ENCODE measurements at places on chromosomes 4 and X. TPM values are rescaled to one million over a fixed set of nuclear protein-coding genes. Genes with fewer than 3 reads are reported as not detected.
A peak's percentile ranks its signal among the peaks of the same experiment; 100 is the strongest.

- H3K36me3 ChIP-seq: peaks cover 17% of the 10 kb centered on the region
- H3K4me1 ChIP-seq: peaks cover 31% of the 10 kb centered on the region
- H3K27ac ChIP-seq: peak overlapping the region; percentile 94
- peak; percentile 73 for DNase-seq
- no peaks in the 10 kb centered on the region for H3K27me3 ChIP-seq
- peak overlapping the region; percentile 80 for H3K4me3 ChIP-seq
Measured at GRCh38 chrX:150363561-150364346, 637 bp downstream of the MAMLD1 start.

DNA sequence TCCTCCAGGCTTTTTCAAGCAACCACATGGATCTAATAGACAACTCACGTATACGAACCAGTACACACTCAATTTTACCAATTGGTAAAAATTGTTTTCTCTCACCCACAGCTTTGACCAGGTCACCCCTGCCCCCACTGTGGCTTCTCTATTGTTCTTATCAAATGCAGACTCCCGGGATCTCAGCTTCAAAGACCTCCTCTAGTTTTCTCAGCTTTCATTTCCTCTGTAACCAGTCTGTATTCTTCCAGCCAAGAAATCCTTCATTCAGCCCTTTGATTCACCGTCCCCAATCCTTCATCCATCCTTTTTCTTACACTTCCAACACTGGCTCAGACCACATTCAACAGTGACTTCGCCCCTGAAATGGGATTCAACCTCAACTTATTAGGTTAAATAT, 120.7 kb downstream of the CORIN start:
- H3K27me3 ChIP-seq: no peaks in the 10 kb centered on the region
- no peaks in the 10 kb centered on the region for H3K36me3 ChIP-seq
- H3K4me3 ChIP-seq: no peak overlapping the region
- DNase-seq: no peak
- peaks cover 14% of the 10 kb centered on the region for H3K4me1 ChIP-seq
- H3K27ac ChIP-seq: no peak overlapping the region

GRCh38 chr4:124866301-124866700, 153.8 kb upstream of the ANKRD50 start:
- H3K4me1 ChIP-seq: no peaks in the 10 kb centered on the region
- DNase-seq: no peak
- H3K27ac ChIP-seq: no peak overlapping the region
- H3K36me3 ChIP-seq: no peaks in the 10 kb centered on the region
- no peak overlapping the region for H3K4me3 ChIP-seq

Gene HTR2C
- not detected for total RNA-seq

Gene ATP1B4
- total RNA-seq: not detected

DNA sequence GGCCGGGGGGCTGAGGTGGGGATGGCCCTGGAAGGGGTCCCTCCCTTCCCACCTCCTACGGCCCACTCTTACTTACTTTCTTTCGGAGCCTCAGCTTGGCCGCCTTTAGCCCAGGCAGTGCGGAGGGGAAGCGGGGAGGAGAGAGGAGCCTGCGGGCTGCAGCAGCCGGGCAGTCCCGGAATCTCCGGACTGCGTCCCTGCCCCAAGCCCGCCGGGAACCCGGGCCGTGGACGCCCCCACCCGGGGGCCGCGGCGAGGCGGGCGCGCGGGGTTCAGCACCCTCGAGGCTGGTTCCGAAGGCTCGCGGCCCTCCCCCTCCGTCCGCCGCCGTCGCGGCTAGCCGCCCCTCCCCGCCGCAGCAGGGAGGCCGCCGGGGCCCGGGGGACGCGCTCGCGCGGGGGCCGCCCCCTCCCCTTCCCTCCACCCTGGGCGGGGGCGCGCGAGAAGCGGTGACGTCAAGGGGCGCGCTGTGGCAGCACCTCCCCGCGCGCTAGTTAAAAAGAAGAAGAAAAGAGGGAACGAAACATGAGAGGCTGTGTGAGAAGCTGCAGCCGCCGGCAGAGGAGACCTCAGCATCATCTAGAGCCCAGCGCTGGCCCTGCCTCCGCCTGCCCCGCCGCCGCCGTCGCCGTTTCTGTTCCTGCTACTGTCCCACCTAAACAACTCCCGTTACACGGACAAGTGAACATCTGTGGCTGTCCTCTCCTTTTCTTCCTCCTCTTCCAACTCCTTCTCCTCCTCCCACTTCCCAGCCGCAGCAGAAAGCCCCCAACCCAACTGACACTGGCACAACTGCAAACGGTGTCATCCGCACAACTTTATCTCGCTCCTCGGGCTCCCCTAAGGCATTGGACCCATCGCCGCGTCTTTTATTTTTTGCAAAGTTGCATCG, at the start of gene HHIP:
HHIP (plus strand) TSS at position 526 of the 892 bp plus-strand sequence. CDS start 520 bp downstream, outside the sequence.
- H3K4me1 ChIP-seq: no peaks in the 10 kb centered on the region
- H3K36me3 ChIP-seq: no peaks in the 10 kb centered on the region
- no peak within 1 kb of the TSS for H3K27ac ChIP-seq
- DNase-seq: no peak
- no peaks in the 10 kb centered on the region for H3K27me3 ChIP-seq

DNA sequence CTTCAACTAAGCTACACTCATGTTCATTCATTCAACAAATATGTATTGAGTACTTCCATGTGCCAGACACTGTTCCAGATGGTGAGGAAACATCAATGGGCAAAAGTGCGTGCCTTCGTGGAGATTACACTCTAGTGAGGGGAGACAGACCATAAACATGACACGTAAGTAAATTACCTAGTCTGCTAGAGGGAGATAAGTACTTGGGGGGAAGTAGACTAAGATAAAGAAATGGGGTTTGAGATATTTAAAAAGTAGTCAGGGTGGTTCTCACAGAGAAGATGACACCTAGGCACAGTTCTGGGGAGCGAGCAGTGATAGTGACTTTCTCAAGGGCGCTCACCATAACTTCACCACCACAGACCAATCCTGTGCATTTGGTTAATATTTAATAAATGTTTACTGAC, 11.7 kb downstream of the JCHAIN start:
- H3K36me3 ChIP-seq: no peaks in the 10 kb centered on the region
- no peak overlapping the region for H3K27ac ChIP-seq

DNA sequence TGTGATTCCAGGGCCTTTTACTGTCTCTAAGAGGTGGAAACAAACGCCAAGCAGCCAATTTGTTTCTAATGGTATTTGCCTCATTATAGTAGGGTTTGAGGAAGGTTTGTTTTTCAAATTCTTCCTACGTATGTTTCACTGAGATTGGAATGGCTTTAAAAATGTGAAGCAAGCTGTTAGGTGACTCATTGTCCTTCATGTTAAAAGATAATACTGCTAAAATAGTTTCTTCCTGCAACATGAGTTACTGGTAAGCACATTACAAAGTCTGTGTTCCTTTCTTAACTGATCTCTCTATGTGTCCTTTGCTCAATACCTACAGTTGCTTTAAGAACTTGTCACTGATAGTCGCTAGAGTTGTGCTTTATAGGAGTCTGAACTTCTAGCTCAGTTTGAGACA, 1183.9 kb downstream of the RPA4 start:
- no peak for DNase-seq
- no peak overlapping the region for H3K4me3 ChIP-seq
- H3K4me1 ChIP-seq: 0 out of 2 replicates have a peak, but pooled peaks cover 3% of the 10 kb centered on the region
- H3K27me3 ChIP-seq: no peaks in the 10 kb centered on the region

GRCh38 chr4:95371476-95372224, 177.1 kb downstream of the UNC5C start:
- H3K27ac ChIP-seq: no peak overlapping the region
- no peaks in the 10 kb centered on the region for H3K4me1 ChIP-seq
- H3K36me3 ChIP-seq: no peaks in the 10 kb centered on the region
- H3K4me3 ChIP-seq: no peak overlapping the region
- no peak for DNase-seq

DNA sequence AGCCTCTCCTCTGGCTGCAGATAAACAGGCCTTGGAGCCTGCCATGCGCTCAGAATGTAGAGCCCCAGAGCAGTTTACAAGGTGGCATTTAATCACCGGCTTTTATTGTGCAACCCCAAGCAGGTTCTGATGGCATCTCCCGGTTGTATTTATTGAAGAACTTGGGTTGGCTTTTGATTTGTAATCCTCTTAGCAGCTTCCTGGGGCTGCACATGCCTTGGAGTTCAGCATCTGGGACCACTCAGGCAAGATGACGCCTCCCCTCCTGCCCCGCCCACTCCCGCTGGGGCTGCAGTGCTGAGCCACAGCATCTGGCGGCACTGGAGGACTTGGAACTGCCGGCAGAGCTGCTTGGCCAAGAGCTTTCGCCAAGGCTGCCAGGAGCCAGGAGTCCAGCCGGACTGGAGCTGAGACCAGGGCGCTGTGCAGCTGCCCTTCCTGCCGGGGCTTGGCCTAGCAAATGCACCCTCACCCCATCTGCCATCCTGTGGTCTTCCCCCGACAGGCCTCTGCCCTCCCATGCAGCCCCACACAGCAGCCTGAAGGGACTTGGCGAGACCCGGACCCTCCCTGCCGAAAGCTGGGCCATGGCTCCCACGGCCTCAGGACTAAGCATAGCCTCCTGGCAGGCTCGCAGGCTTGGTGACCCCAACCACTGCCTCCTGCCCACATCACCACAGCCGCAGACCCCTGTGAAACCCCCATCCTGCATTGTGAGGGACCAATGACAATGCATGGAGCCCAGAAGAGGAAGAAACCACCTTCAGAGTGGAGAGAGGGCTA, 5.4 kb downstream of the HTRA3 start:
- no peaks in the 10 kb centered on the region for H3K4me1 ChIP-seq
- DNase-seq: no peak
- no peak overlapping the region for H3K27ac ChIP-seq
- no peak overlapping the region for H3K4me3 ChIP-seq
- H3K36me3 ChIP-seq: no peaks in the 10 kb centered on the region
- H3K27me3 ChIP-seq: no peaks in the 10 kb centered on the region

DNA sequence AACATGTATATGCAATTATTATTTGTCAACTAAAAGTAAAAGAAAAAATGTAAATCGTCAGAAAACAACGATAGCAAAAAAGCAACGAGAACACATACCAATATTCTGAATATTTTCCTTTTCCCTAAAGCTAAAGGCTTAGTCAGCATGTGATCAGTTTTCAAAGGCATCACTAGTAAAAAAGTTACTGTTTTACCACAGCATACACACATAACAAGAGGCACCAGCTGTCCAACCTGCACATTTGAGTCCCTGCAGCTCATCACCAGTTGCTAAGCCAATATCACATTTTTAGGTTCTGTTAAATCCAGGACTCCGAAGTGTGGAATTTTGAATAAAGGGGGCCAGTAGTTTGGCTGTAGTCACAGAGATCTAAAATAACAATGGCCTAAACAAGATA, 203.8 kb downstream of the ADGRA3 start:
- H3K27ac ChIP-seq: no peak overlapping the region
- H3K27me3 ChIP-seq: no peaks in the 10 kb centered on the region
- no peaks in the 10 kb centered on the region for H3K36me3 ChIP-seq

GRCh38 chrX:72297953-72298730, 7.6 kb downstream of the CITED1 start:
- no peaks in the 10 kb centered on the region for H3K36me3 ChIP-seq
- DNase-seq: peak; percentile 77
- H3K27ac ChIP-seq: no peak overlapping the region
- H3K4me1 ChIP-seq: no peaks in the 10 kb centered on the region
- no peaks in the 10 kb centered on the region for H3K27me3 ChIP-seq
- H3K4me3 ChIP-seq: no peak overlapping the region

GRCh38 chr4:136637071-136637777, 895.1 kb downstream of the PCDH18 start:
- H3K27me3 ChIP-seq: no peaks in the 10 kb centered on the region
- no peak overlapping the region for H3K4me3 ChIP-seq
- H3K4me1 ChIP-seq: no peaks in the 10 kb centered on the region
- H3K27ac ChIP-seq: no peak overlapping the region
- peak; percentile 55 for DNase-seq

- H3K4me1 ChIP-seq: no peaks in the 10 kb centered on the region
- no peak overlapping the region for H3K27ac ChIP-seq
- H3K4me3 ChIP-seq: no peak overlapping the region
- no peak for DNase-seq
Measured at GRCh38 chr4:183830438-183830985, 74.6 kb upstream of the STOX2 start.

Gene NIPAL1
- 3.0 TPM for total RNA-seq

DNA sequence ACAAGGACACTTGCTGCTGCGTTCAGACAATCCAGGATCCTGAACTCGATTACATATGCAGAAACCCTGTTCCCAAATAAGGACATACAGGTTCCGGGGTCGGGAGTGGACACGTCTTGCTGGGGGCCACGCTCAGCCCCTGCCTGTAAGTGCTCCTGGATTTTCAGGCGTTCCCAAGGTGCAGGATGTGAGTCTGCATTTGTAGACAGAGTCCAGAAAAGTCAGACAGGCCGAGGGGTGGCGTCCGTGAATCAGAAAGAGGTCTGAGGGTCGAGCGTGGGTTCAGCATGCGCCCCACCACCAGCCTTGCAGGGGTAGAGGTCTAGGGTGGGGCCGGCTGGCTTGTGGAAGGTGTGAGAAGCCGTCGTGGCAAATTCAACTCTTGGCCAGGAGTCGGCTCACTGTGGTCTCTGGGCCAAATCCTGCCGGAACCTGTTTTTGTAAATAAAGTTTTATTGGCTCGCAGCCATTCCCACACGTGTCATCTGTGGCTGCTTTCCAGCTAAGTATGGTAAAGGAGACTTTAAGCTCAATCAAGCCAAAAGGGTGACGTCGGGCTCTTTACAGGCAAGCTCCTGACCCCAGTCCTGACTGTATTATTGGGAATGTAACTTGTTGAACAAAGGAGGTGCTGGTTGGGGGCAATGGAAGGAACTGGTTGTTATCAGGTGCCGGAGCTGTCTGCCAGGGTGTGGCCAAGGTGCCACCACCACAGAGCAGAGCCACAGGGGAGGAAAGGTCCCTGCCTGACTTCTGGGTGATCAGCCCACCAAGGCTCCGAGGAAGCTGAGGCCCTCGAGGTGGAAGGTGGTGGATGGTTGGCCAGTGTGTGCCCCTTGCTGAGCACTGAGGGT, 7.4 kb downstream of the DOK7 start:
- DNase-seq: no peak
- H3K4me3 ChIP-seq: no peak overlapping the region

Gene SH2D1A
- 1.5 TPM for total RNA-seq

- no peaks in the 10 kb centered on the region for H3K4me1 ChIP-seq
- no peaks in the 10 kb centered on the region for H3K36me3 ChIP-seq
- DNase-seq: no peak
Measured at GRCh38 chr4:173417833-173418232, 18.9 kb upstream of the SCRG1 start.

DNA sequence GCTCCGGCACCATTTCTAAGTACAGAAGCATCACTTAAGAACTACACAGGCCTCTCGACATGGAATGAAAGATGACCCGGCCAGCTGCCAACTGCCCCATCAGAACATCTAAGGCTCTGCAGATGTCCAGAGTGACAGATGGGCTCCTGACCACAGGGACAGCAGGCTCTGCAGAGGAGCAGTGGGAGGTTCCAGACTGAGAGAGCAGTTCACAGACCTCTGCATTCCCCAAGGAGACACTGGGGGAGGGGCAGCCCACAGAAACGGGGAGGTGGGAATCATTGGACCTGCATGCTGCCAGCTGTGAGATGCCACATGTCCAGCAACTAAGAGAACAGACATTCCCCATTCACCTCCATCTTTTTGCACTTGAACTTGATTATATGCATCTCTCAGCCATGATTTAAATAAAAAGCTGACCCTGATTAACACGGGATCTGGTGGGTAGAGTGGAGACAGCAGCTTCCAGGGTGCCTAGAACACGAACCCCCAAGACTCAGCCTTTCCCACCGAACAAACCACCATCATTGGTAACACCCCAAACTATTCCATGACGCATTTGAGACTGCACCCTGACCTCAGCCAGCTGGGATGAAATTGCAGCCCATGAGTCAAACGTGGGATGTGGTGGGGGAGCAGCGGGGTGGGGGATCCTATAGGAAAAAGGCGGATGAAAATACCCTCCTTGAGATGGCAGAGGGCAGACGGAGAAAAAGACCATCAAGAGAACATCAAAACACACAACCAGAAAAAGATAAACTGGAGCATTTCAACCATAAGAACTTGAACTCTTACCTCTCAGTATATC, 47.2 kb downstream of the AFAP1 start:
- H3K27me3 ChIP-seq: no peaks in the 10 kb centered on the region
- no peak overlapping the region for H3K27ac ChIP-seq
- H3K4me3 ChIP-seq: no peak overlapping the region
